ENCODE measurements at places on chromosomes 7 and 10.

DNA sequence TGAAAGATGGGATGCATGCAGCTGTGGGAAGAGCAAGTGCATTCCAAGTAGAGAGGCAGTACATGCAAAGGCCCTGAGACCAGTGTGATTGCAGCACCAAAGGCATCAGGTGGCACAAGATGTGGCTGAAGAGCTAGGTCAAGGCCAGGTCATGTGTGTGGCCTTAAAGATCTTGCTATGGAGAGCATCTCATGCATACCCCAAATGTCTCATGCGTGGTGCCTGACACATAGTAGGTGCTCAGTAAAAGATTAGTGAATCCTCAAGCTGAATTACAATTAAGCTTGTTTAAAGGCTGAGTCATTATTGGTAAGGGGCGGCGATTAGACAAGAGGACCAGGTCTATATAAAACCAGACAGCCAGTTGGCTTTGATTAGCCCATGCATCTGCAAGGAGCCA lies 336.6 kb downstream of the FGFR2 start:
- no peak for DNase-seq

DNA sequence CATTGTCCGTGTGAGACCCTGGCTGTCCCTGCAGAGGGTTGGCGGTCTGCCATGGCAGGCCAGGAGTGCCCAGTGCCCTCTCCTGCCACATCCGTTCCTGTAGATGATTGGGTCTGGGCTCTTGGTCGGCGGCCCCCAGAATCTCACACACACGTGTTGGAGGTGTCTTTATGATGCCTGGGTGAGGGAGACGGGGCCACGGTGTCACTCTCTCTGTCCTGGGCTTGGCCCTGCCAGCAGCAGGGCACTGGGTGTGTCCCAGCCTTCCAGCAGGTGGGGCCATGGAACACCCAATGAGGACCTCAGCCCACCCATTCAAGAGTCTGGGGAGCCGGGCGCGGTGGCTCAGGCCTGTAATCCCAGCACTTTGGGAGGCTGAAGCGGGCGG lies 30.2 kb downstream of the UNC5B start:
- DNase-seq = no peak

DNA sequence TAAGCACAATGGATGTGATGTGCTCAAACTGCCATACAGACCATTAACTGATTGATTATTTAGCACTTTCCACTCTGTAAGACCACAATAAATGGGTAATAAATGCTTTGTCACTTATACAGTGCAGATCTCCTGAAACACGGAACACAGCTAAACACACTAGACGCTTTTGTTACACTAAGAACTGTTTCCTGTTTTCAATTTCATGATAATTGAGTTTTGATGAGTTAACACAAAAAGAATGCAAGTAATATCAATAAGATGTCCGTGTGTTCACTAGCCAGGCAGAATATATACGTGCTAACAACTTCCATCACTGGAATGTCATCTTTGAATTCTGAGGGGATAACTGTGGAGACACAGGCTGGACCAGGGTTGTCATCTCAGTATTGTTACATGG lies 178.8 kb downstream of the SKAP2 start:
- DNase-seq = no peak

GRCh38 chr10:37831495-37832333 lies 25.7 kb downstream of the ZNF248 start:
- DNase-seq = no peak

DNA sequence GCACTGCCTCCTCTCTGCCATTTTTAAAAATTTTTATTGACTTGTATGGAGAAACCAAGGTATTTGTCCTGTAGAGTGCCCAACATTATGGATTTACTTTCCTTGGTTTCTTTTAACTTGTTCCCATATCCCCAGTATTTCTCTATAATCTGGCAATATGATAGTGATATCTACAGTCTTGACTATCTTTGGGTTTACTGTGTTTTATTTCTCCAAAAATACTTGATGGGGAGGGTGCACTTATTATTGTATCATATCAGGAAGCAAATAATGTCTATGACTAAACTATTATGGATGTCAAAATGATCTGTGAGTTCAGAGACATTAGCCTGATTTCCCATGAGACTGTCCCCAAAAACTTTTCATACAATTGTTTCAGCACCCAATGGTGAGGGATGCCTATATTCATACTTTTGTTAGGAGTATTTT lies 6.6 kb downstream of the TFPI2 start:
- no peak for DNase-seq

- DNase-seq = no peak
These were observed 13.8 kb downstream of the SGPL1 start for GRCh38 chr10:70829543-70829942.

- DNase-seq = no peak
These were observed 207.3 kb upstream of the ADO start for GRCh38 chr10:62597226-62597625.

- no peak for DNase-seq
These were observed 38.6 kb upstream of the ACSL5 start for GRCh38 chr10:112335111-112335867.

DNA sequence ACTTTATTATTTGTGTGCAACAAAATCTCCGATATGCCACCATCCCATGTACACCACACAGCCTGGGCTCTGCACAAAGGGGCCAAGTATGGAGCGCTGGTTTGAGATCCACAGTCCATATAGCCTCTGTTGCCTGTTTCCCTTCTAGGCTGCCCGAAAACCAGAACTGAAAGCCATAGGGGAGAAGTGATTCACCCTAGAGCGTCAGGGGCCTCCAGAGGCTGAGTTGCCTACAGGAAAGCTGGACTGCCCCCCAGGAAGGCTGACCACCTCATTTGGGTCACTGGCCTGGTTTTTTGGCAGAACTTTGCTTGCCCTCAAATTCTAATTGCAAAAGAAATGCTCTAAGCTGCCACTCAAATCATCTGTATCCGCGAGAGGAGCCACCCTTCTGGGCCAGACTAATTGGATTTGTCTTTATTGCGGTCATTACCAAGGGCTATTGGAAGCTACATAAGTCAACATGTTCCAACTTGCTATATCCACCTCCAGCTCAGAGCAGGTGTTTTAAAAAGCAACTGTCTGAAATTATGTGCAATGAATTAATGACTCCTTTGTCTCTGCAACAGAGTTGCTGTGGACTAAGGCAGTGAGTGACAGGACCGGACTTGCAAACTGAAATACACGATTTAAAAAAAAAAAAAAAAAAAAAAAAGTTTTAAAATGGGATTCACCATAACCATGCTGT lies 28.3 kb upstream of the FRMD4A start:
- peak; percentile 30 for DNase-seq

Data from DMS153 (cell line).